GM23248 (cell line): ENCODE measurements at places on chromosomes 12 and 14.

DNA sequence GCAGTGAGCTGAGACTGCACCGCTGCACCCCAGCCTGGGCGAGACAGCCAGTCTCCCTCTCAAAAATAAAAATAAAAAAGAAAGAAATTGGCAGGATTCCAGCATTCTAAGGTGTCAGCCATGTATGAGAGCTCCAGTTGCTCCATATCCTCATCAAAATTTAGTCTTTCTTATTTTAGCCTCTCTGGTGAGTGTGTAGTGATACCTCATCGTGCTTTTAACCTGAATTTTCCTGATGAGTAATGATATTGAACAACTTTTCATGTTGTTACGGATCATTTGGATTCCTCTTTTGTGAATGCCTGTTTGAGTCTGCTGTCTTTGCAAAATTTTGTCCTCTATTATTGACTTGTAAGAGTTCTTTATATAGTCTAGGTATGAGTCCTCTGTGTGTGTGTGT is 28.5 kb downstream of the CCDC60 start:
- DNase-seq = no peak

- no peak for DNase-seq
Observed at GRCh38 chr14:76884853-76885276, 58.7 kb downstream of the LRRC74A start.

DNA sequence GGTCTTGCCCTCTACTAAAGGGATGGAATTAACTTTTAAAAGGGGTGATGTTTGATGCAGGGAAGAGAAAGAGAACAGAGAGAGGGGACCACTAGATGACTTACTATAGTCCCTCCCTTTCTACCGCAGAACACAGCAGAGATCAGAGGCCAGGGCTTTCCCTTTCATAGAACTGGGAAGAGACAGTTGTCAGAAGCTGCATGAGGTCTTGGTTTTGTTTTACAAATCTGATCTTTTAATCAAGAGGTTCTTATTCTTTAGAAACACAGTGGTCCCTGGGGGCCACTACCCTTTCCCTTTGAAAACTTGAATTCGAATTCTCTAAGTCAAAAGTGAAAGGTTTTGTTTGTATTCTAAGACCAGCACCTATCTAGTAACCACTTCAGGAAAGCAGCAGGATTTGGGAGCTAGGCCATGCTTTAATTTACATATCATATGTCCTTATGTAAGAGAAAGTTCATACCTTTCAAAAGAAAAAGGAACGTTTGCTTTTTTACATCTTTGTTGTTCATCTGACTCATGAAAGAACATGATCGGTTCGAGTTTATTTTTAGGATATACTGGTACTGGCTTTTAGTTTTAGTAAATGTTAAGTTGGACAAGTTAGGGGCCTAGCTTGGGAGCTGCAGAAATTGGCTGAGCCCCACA is 6.3 kb downstream of the FBXL14 start:
- DNase-seq = no peak

- peak; percentile 4 for DNase-seq
Observed at GRCh38 chr12:109389146-109389545, 41.4 kb downstream of the MYO1H start.

GRCh38 chr12:104886418-104887401 is 71.4 kb downstream of the SLC41A2 start:
- peak; percentile 50 for DNase-seq

DNA sequence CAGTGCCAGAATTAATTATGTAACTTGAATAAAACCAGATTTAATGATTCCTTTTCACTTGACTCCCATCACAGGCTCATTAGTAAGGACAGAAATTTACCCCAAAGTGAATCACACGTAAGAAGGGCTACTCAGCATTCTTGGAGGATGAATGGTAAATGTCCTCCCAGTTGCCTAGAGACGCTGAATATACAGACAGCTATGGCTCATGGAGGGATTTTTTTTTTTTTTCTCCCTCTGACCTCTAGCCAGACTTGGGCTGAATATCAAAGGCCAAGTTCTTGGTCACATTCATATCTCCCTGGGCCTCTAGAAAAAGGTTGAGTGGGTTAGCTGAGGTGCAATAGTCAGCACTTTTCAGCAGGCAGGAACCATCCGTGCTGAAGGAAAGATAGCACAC is 77.5 kb downstream of the PHLDA1 start:
- DNase-seq = peak; percentile 99

- DNase-seq = no peak
Observed at GRCh38 chr14:49194067-49194466, 392.1 kb downstream of the RPS29 start.

DNA sequence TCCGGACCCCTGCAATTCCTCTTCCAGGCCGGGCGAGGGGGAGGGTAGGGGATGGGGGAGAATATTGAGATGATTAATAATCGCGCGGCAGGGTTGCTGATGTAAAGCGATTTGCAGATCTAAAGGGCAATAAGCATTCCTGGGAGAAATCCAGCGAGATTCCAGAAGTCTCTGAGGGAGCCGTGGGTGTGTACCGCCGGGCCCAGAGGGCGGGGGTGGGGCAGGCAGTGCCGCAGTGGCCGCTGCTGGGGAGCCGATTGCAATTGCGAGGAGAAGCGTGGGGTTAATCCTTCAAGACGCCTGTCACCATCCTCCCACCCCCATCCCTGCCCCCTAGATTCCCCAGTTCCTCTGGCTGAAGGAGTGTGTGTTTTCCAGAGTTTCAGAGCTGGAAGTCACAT is 16.4 kb downstream of the FOS start:
- DNase-seq = peak; percentile 85

GRCh38 chr12:104835317-104835716 is 122.8 kb downstream of the SLC41A2 start:
- DNase-seq = no peak

GRCh38 chr12:106171117-106171750 is 32.5 kb upstream of the NUAK1 start:
- DNase-seq = no peak

- DNase-seq = no peak
Observed at GRCh38 chr12:26101763-26102162, 23.1 kb downstream of the BHLHE41 start.

DNA sequence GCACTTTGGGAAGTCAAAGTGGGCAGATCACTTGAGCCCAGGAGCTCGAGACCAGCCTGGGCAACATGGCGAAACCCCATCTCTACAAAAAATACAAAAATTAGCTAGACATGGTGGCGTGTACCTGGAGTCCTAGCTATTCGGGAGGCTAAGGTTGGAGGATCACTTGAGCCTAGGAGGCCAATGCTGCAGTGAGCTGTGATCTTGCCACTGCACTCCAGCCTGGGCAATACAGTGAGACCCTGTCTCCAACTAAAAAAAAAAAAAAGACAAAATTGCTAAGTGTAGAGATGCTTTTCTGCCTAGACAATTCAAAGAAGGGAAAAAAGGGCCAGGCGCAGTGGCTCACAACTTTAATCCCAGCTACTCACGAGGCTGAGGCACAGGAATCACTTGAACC is 3.4 kb upstream of the LRP6 start:
- DNase-seq = no peak

DNA sequence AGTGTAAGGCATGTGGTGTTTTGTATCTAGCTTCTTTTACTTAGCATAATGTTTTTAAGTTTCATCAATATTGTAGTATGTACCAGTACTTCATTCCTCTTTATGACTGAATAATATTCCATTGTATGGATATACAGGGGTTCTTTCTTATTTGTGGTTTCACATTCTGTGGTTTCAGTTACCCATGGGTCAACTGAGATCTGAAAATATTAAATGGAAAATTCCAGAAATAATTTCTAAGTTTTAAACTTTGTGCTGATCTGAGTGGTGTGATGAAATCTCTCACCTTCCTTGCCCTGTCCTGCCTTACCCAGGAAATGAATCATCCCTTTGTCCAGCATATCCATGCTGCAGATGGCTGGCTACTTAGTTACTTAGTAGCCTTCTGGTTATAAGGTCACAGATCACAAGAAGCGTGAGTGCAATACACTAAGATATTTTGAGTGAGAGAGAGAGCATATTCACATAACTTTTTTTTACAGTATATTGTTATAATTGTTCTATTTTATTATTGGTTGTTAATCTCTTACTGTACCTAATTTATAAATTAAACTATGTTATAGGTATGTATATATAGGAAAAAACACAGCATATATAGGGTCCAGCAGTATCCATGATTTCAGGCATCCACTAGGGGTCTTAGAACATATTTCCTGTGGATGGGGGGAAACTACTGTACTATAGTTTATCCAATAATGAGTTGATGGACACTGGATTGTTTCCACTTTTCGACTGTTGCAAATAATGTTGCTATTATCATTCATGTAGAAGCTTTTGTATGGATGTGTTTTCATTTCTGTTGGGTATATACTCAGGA is 59.6 kb upstream of the LRTM2 start:
- DNase-seq = peak; percentile 29

GRCh38 chr14:34180434-34180833 is 229.6 kb upstream of the EGLN3 start:
- DNase-seq = no peak

GRCh38 chr14:53861781-53862180 is 94.8 kb downstream of the BMP4 start:
- peak; percentile 2 for DNase-seq

DNA sequence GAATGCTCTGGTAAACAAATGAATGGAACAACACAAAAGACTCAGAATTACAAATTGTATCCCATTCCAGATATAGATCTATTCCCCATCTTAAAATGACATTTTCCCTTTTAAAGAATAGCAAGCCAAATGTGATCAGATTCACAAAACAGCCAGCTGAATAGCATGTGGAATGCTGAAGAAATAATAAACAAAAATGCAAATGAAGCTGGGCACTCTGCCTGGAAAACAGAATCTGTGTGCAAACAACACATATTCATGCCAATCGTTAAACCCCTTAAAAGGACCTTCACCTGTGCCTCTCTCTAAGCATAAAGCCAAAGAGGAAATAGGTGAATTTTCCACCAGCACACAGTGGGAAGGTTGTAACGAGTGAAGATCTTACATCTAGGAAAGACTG is 67.9 kb upstream of the PDZRN4 start:
- no peak for DNase-seq

- peak; percentile 78 for DNase-seq
Observed at GRCh38 chr12:53757101-53757770, 5.5 kb upstream of the CISTR start.

DNA sequence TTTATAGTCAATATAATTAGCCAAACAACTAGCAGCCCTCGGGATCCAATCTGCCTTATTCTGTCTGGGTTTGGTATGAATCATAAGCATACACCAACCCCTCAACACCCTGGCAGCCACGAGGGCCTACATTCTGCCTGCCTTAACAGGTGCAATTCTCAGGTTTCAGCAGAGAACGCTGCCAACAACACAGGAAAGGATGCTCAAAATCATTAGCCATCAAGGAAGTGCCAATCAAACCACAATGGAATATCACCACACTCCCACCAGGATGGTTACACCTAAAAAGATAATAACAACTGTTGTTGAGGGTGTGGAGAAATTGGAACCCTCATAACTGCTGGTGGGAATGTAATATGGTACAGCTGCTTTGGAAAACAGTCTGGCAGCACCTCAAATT is 122.8 kb downstream of the TTC7B start:
- no peak for DNase-seq

- no peak for DNase-seq
Observed at GRCh38 chr12:39413836-39414771, 28.8 kb downstream of the KIF21A start.

DNA sequence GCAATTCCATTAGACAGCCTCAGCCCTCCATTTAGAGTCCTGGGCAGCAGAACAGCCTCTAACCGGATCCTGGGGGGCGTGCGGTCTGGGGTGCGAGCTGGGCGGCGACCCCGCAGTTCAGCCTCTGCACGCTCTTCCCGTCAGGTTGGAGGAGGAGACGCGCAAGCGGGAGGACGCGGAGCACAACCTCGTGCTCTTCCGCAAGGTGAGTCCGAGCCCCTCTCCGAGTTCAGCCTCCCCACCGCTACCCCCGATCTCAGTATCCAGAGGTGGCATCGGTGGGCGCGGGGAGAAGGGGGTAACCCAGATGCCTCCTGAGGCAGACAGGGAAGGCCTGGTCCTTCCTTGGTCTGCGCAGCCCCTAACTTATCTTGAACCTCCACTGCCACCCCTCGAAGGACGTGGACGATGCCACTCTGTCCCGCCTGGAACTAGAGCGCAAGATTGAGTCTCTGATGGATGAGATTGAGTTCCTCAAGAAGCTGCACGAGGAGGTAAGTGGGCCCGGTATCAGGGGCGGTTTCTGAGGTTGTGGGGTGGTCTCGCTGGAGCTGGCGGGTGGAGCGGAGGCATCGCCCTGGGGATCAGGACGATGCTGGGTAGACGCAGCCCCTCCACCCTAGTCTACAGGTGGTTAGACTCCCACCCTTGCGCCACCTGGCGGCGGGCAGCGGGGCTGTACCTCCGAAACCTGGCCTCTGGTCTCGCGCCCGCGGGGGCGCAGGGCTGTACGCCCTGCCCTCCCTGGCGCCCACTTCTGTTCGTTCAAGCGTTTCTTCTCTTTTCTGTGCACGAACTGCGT is 1.3 kb downstream of the PRPH start:
- peak; percentile 42 for DNase-seq

DNA sequence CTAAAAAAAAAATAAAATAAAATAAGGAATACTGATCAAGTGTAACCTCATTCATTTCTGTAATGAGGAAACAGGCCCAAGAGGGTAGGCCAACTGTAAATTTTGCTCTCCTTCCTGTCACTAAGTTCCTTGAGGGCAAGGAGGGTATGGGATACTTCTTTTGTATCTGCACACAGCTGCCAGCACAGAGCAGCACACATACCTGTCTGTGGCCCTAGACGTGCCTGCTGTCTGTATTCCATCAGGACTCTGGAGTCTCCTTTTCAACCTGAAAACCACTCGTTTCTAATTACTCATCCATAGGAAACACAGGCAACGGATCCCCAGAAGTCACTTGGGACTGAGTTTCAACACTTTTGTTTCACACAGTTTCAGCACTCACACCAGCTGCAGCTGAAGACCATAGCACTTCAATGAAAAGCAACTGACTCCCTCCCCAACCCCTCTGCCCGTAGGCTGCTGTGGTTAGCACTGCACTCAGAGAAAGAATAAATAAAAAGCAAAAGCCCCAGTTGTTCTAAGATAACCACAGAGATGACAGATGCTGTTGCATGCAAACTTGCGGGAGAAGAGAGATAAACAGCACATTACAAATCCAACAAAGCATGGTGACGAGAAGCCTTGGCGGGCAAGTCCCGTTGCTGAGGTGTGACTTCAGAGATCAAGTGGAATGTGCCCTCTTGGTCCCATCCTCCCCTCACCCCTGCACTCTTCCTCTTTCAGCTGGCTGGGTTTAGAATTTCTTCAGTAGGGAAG is 24.9 kb downstream of the CRACR2A start:
- no peak for DNase-seq

- peak; percentile 44 for DNase-seq
Observed at GRCh38 chr12:93060666-93061472, 131.8 kb upstream of the EEA1 start.

DNA sequence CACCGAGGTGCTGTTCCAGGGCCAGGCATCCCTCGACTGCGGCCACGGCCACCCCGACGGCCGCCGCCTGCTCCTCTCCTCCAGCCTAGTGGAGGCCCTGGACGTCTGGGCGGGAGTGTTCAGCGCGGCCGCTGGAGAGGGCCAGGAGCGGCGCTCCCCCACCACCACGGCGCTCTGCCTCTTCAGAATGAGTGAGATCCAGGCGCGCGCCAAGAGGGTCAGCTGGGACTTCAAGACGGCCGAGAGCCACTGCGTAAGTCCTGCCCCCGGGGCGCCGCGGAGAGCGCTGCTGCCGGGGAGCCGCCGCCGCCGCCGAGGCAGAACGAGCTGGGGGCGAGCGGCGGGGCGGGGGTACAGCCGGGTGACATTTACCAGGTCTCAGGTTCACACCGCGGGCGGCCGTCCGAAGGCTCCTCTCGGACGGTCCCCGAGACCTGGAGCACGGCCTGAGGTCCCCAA is 1.4 kb downstream of the PLXNC1 start:
- peak; percentile 41 for DNase-seq
